Pancreas (tissue), 10 donors: ENCODE measurements at places on chromosomes 1 and 21. TPM values are rescaled to one million over a fixed set of nuclear protein-coding genes. Genes with fewer than 3 reads are reported as not detected.

DNA sequence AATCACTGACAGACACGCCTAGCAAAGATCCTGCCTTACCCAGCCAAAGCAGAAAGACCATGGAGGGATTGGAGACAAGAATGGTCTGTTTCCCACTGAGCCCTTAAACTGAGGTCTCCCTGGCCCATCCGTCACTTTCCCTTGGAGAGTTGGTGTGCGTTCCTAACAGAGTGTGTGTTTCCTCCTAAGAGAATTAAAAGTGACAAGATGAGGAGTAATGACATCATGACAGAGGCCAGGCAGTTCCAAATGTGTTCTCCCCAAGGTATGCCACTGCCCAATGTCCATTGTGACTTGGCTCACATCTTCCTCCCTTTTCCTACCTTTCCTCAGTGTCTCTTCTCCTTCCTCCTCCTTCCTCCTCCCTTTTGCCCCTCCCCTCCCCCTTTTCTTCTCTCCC is 295.7 kb downstream of the SIPA1L2 start:
- no peak for DNase-seq

DNA sequence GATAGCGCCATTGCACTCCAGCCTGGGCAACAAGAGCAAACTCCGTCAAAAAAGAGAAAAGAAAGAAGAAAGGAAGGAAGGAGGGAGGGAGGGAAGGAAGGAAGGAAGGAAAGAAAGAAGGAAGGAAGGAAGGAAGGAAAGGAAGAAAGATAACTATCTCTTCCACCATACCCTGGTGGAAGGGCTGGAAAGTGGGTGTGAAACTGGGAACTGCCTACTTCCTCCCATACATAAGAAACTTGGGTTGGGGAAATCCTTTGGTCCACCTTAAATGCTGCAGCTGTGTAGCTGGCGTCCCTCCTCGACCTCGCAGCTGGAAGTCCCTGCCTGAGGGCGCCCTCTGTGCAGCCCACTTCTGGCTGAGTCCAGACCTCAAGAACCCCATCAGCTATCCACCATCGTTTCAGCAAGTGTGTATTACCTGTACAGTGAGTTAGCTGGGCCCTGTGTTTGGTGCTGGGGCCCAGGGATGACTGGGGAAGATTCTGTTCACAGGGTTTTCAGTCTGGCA is 4.6 kb upstream of the FAM167B start:
- no peak for DNase-seq

DNA sequence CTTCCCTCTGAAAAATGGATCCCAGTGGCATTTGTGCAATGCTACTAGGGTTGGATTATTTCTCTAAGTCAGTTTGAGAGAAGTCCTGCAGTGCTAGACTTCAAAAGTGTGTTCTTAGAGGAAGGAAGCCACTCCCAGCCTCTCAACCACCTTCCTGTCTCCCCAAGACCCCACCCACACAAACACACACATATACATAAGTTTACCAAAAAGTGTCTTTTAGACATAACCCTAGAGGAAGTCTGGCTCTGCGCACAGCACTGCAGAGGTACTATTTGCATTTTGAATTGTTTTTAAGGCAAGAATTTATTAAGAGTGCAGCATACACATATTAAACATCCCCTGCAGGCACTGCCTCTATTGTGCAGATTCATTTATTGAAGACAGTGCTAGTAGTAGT is 127.3 kb downstream of the HHIPL2 start:
- no peak for DNase-seq

DNA sequence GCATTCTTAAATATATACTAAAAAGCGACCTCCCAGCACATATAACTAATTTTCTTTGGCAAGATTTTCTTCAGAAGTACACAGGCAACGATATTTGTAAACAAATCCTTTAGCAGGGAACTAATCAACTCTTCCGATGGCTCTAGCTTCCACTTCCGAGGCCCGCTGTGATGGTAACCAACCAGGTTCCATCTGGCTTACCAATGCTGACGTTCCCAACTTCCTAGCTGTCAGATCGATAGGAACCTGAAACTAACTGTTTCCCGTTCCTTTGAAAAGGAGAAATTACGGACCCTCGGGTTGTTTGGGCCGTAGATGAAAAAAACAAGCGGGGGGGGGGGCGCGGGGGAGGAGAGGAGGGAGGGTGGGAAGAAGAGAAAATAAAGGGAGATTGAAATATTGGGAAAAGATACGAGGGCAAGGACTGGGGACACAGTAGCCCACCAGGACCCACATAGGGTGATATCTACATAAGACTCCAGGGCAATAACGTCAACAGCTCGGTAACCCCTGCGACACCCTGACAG is 513 bp downstream of the GTF2B start:
- peak; percentile 33 for DNase-seq

GRCh38 chr1:27522432-27523336 is 32.7 kb upstream of the WASF2 start:
- DNase-seq: no peak

DNA sequence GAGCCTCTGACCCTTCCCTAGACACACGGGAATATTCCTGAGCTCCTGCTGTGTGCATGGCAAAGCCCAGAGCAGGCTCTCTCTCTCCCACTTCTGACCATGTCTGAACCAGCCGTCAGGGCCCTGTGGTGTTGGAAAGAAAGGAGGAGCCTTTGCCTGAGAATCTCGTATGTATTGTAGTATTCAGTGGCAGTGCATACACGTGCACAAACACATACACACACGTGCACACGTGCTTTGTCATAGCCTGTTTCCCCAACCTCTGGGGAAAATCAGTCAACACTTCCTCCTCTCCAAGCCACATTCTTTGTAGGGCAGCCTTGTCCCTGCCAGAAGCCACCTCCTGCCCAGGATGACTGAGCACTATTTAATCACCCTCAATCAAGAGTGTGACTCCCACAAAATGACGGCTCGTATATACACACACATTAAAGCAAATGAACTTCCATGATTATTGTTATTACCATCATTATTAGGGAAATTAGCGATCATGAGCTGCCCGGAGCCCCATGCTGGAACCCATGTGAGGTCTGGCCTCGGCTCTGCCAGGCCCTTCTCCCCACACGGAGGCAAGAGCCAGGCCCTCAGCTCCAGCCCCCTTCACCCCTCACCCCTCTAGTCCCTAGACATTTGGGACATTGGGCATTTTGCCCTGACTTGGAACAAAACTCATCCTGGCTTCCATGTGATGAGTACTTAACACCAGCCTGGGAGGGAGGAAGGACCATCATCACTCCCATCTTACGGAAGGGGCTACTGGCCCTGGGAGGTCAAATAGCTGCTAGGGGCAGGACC is 331.9 kb downstream of the NPHP4 start:
- no peak for DNase-seq

The KLHL12 gene
- 10.2 TPM for total RNA-seq

The CHD5 gene
- total RNA-seq: 0.09 TPM

GRCh38 chr1:198185759-198186158 is 29.0 kb downstream of the NEK7 start:
- no peak for DNase-seq

DNA sequence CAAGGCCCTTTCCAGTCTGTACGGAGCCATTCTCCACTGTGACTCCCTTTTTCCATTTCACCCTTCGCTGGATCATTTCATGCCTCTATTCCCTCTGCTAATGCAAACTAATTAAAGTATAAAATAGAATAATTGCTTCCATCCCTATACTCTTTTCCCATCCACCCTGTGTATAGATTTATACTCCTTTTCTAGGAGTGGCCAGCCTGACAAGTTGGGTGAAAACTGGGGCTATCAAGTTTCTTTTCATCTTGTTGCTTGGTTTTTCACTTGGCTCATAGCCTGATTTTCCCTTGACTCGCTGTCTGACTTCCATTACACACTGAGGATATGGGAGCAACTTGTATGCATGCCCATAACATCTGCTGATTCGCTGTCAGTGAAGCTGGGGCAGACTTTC is 107.0 kb downstream of the PLXNA2 start:
- DNase-seq: no peak

- no peak for DNase-seq
Measured at GRCh38 chr1:89102021-89102420, 23.9 kb downstream of the GBP2 start.

The GJB3 gene
- total RNA-seq: 0.09 TPM

The HPCA gene
- total RNA-seq: 0.43 TPM

GRCh38 chr1:69836971-69837636 is 269.4 kb downstream of the LRRC7 start:
- no peak for DNase-seq

DNA sequence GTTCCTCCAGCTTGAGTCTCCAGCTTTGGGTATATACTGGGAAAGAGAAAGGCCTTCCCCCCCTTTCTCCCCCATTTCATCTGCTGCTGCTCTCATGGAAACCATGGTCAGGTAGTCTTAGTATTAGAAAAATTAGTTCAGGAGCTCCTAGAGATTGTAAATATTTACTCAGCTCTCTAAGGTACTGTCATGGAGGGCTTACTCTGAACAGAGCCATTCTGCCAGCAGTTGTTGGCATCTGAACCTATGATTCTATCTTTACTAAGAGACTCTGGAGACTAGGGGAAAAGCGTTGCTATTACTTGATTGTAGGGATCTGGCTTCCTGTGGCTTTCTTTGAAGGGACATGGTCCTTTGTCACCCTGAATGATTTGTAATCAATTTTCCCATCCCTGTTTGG is 6.1 kb downstream of the INTS3 start:
- DNase-seq: no peak

The KRTAP12-3 gene
- total RNA-seq: not detected

The GABRD gene
- total RNA-seq: not detected

DNA sequence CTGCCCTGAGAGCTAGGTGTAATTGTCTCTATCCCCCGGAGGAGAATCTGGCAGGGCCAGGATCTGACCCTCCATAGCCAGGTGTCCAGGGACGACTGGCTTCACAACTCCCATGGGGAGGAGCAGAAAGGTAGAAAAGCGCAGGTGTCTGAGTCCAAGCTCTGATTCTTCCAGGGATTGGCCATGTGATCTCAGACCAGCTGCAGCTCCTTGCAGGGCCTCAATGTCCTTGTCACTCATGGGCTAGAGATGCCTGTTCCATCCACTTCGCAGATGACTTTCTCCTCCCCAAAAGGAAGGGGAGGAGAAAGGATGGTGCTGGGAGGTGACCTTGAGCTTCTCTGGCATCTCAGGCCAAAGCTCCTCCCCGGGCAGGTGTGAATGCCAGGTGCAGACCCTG is 22.7 kb downstream of the HSPG2 start:
- no peak for DNase-seq

DNA sequence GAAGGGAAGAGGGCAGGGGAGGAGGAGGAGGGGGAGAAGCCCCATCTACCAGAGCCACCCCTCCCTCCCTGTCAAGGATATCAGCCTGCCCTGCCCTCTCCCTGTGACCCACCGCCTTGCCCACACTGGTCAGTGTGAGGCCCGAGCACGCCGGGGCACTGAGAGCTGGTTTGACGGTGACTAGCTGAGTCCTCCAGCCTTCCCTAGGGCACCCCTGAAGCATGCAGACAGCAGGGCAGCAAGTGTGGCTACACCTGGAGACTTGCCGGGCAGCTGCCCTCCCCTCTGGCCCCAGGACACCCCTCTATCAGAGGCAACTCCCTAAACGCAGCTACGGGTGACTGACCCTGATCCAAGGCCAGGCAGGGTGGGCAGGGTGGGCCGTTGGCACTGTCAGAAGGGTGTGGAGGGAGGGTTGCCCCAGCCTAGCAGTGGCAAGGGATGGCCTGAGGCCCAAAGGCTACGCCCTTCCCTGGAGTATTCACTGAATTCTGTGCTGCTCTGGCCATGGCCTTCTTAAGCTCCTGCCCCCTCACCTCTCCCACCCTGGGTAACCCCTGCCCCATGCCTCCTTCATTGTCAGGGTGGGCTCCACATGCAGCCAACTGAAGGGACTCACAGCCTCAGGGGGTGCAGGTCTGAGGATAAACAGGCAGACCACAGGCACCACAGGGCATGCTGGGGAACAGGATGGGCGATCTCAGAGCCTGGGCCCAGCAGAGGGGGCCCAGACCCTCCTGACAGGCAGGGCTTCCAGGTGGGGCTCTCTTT is 19.6 kb downstream of the WNT9A start:
- DNase-seq: no peak

The FNDC10 gene
- 0.32 TPM for total RNA-seq

DNA sequence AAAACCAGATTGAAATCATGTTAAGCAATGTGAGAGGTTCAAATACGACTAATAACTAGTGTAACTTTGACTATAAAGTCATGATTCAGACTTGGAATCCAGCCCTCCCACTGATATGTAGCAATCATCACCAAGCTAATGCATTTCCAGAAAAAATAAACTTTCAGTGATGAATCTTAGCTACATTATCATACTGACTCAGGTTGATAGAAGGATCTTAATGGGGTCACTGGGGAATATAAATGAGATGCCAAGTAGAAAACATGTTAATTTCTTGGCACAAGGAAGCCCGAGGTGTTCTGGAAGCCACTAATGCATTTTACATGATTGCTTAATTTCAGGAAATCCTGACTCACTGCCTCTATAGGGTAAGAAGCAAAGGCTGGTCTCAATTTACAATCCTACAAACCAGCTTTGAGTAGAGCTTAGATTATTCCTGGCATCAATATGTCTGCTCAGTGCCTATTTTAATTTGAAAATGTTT is 67.7 kb downstream of the SELENOF start:
- DNase-seq: no peak

DNA sequence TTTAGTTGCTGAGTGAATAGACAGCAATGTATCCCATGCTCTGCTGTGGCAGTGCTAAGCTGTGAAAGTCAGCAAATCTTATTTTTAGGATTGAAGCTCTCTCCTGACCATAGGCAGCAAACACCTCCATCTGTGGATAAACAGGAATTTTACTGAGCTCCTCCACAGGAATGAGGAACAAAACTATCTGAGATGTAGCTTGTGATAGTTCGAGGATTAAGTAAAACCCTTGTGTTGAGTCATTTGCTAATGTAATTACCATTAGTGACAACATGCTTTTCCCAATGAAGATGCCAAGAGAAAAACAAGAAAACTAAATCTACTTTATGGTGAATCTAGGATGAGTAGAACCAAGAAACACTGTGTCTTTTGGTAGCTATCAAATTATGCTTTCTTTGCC is 122.7 kb downstream of the CLEC20A start:
- DNase-seq: no peak

DNA sequence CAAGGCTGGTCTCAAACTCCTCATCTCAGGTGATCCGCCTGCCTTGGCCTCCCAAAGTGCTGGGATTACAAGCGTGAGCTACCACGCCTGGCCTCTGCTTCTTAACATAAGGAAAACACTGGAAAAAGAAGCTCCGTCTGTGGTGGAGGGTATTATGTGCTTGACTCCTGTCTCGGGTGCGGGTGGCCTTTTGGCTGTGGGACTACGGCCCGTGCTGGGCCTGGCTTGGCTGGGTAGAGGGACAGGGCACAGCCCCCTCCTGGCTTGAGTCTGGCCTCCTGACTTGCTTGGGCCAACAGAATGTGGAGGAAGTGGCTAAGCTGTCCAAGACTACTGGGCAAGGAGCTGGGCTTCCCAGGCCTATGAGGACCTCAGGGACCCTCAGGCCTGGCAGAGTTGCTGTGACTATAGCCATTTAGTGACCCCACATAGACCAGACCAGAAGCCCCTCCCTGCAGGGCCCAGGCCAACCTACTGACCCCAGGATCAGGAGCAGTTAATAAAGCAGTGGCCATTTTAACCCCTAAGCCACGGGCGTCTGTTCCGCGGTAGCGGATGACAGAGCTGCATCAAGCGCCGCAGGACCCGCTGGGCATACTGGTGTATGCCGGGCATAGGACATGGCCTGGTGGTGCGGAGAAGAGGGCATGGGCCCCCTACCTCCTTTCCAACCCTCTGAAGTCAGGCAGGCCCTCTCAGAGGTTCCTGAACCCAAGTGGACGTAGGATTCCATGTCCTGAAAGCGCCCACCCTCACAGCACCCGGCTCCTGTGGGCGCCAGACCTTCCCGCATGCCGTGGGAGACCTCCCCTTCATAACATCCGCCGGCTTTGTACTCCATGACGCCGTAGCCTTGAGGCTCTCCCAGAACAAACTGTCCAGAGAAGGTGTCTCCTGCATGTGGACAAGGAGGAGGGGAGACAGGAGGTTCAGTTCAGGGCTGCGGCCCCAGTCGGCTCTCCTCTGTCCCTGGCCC is 4.4 kb downstream of the MORN1 start:
- DNase-seq: no peak
